ENCODE measurements at places on chromosomes 4 and X. TPM values are rescaled to one million over a fixed set of nuclear protein-coding genes. Genes with fewer than 3 reads are reported as not detected.

The NONO gene
- 341 TPM for total RNA-seq

The FAM199X gene
- 14.6 TPM for total RNA-seq

The SLC49A3 gene
- 0.85 TPM for total RNA-seq

DNA sequence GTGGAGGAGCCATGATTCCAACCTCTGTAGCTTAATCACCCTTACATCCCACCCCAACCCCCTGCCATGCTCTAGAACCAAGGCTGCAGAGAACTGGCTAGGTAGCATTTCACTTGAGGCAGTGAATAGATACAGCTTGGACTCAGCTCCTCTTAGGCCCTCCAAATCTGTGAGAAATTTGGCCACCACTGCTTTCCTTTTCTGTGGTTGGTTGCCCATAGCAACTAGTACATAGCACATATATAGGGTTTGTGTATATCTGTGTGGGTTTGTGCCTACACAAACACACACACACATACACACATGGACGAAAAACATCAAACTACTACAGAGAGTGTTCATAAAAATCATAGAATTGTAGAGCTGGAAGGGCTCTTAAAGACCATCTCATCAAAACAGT, 52.0 kb upstream of the CCDC160 start:
- DNase-seq = no peak
